Activated CD4-positive, alpha-beta T cell treated with anti-CD3 and anti-CD28 coated beads, Interleukin-2, amount 10 ng/mL, durations not matched to agents 7 days and 5 days (primary cell): ENCODE measurements at places on chromosomes 5 and 9. TPM values are rescaled to one million over a fixed set of nuclear protein-coding genes. Genes with fewer than 3 reads are reported as not detected.

The SMIM3 gene
- 8.4 TPM for total RNA-seq

DNA sequence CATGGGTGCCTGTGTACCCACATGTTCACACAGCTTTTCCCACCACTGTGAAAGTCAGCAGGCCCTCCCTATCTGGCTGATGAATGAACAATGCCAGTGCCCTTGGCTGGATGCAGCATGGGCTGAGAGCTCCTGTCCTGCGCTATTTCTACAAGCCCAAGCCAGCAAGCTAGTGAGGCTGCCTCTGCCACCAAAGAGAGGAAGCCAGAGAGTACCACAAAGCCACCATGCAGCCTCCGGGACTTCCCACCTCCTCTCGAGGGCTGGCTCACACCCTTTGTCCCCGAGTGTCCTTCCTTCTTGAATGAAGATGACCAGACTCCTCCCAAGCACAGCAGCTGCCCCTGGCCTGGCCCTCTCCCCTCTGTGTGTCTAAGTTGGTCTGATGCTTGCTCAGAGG, 76.5 kb downstream of the SH3PXD2B start:
- no peaks in the 10 kb centered on the region for H3K36me3 ChIP-seq
- H3K4me3 ChIP-seq, result no peak overlapping the region
- no peak for DNase-seq
- no peak overlapping the region for H3K27ac ChIP-seq
- peaks cover 5% of the 10 kb centered on the region for H3K4me1 ChIP-seq

DNA sequence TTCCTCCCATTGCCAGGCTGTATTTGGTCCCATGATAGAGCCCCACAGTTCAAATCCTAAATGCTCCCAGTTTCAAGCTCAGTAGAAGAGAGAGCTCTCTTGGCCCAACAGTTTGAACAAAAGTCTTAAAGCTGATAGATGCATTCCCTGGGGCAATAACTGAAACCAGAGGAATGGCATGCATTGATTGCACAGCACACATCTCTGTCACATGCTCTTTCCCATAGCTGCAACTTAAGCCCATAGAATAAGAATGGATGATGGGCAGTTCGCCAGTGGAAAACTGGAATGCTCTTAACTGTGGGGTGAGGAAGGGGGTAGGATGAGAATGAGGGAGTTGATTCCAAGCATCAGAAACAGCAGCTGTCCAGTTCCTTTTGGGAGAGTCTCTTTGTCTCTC, 1942.4 kb upstream of the WWC1 start:
- H3K4me3 ChIP-seq, result no peak overlapping the region
- no peaks in the 10 kb centered on the region for H3K4me1 ChIP-seq
- H3K27ac ChIP-seq, result no peak overlapping the region
- no peaks in the 10 kb centered on the region for H3K27me3 ChIP-seq
- no peaks in the 10 kb centered on the region for H3K36me3 ChIP-seq
- no peak for DNase-seq

DNA sequence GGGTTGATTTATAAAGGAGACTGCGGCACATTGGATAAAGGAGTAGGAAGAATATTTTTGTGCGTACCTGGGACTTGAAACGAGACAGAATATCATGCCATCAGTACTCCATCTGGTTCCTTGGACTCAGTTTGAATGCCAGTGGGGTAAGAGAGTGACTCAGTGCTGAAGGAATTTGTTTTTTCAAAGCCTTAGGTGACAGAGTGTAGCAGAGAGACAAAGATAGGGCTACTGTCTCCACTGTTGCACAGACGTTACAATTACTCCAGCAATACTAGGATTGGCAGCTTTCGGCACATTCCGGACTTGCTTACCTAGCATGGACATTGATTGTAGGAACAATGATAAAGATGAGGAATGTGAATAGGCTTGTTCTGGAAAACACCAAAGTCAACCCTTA, 250.7 kb downstream of the KCTD16 start:
- H3K4me1 ChIP-seq, result no peaks in the 10 kb centered on the region
- H3K27ac ChIP-seq, result no peak overlapping the region
- no peaks in the 10 kb centered on the region for H3K36me3 ChIP-seq
